ENCODE measurements at places on chromosomes 5 and 9. TPM values are rescaled to one million over a fixed set of nuclear protein-coding genes. Genes with fewer than 3 reads are reported as not detected.

The NRARP gene
- 5.8 TPM for total RNA-seq

The TXNDC8 gene
- not detected for total RNA-seq

The HINT1 gene
- 239 TPM for total RNA-seq

- peaks cover 9% of the 10 kb centered on the region for H3K4me1 ChIP-seq
- no peak for DNase-seq
- H3K27ac ChIP-seq, result no peak overlapping the region
These were observed 8.0 kb downstream of the MAP1B start for GRCh38 chr5:72115296-72115695.

DNA sequence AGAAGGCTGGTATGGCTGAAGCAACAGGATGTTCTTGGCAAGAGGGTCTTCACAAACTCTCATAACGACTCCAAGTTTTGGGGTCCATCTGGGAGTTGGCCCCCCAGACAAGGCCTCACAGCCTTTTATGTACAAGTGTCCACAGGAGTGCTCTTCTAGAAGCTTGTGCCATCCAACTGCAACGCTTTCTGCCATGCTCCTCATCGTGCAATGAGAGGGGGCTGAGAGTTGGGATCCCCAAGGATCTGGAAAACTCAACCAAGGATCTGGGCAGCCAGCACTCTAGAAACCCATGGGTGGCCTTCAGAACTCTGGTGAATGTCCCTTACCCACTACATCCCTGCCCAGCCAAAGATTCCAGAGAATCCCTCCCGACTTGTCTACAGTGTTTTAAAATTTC is 8.5 kb upstream of the AMBP start:
- DNase-seq, result peak; percentile 5
- H3K27me3 ChIP-seq, result peaks cover 8% of the 10 kb centered on the region
- H3K4me1 ChIP-seq, result no peaks in the 10 kb centered on the region
- H3K4me3 ChIP-seq, result no peak overlapping the region
- H3K27ac ChIP-seq, result no peak overlapping the region
- no peaks in the 10 kb centered on the region for H3K36me3 ChIP-seq

- H3K27me3 ChIP-seq, result no peaks in the 10 kb centered on the region
- no peaks in the 10 kb centered on the region for H3K36me3 ChIP-seq
- H3K27ac ChIP-seq, result no peak overlapping the region
- no peak for DNase-seq
- no peak overlapping the region for H3K4me3 ChIP-seq
These were observed 26.8 kb upstream of the GRHPR start for GRCh38 chr9:37395663-37396062.

GRCh38 chr5:82217917-82218316 is 60.2 kb downstream of the RPS23 start:
- H3K27me3 ChIP-seq, result no peaks in the 10 kb centered on the region
- H3K4me3 ChIP-seq, result no peak overlapping the region
- H3K27ac ChIP-seq, result no peak overlapping the region
- peaks cover 5% of the 10 kb centered on the region for H3K4me1 ChIP-seq

- H3K27me3 ChIP-seq, result no peaks in the 10 kb centered on the region
- no peaks in the 10 kb centered on the region for H3K4me1 ChIP-seq
- no peak overlapping the region for H3K4me3 ChIP-seq
- no peak for DNase-seq
- no peak overlapping the region for H3K27ac ChIP-seq
- peaks cover 11% of the 10 kb centered on the region for H3K36me3 ChIP-seq
These were observed 44.2 kb downstream of the NKD2 start for GRCh38 chr5:1052641-1053390.

DNA sequence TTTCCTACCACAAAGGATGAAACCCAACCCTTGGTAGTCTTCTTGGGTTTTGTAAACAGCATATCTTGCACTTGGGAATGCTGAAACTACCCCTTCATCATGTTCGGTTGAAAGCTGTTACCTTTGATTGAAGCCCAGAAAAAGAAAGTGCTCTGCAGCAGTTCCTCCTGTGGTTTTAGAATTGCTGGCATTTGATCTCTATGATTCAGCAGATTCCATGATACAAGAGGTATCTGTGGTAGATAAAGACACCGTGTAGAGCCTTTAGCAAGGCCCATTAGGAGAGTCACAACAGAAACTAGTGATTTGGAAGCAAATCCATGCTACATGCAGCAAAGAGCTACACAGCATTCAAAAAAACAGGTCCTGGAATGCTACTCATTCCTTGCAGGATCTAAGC is 557.0 kb downstream of the TLE1 start:
- H3K4me1 ChIP-seq, result no peaks in the 10 kb centered on the region
- H3K36me3 ChIP-seq, result no peaks in the 10 kb centered on the region
- no peaks in the 10 kb centered on the region for H3K27me3 ChIP-seq

GRCh38 chr9:83584995-83585394 is 37.9 kb upstream of the IDNK start:
- H3K4me3 ChIP-seq, result no peak overlapping the region
- no peaks in the 10 kb centered on the region for H3K4me1 ChIP-seq
- DNase-seq, result no peak
- no peaks in the 10 kb centered on the region for H3K36me3 ChIP-seq

All from endodermal cell (in vitro differentiated cells).